ENCODE measurements at places on chromosomes 4 and X.

DNA sequence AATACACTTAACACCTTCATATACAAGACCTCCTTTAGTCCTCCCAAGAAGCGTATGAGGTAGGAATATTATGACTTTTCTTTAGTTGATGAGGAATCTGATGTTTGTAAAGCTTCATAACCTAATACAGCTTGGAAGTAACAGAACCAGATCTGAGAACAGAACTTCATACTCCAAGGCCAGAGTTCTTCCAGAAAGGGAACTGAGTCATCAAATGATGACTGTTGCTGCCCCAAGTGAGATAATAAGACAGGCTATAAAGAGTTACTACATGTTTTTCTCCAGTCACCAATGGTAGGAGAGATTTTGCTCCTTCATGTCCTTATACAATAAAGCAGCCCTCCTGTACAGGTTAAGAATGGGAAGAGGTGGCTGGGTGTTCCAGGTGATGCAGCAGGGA, 74.3 kb upstream of the ANXA3 start:
- DNase-seq: no peak

- no peak for DNase-seq
Measured at GRCh38 chr4:13705521-13706041, 78.1 kb upstream of the BOD1L1 start.

- DNase-seq: no peak
Measured at GRCh38 chr4:30720661-30721184, 554 bp downstream of the PCDH7 start.

DNA sequence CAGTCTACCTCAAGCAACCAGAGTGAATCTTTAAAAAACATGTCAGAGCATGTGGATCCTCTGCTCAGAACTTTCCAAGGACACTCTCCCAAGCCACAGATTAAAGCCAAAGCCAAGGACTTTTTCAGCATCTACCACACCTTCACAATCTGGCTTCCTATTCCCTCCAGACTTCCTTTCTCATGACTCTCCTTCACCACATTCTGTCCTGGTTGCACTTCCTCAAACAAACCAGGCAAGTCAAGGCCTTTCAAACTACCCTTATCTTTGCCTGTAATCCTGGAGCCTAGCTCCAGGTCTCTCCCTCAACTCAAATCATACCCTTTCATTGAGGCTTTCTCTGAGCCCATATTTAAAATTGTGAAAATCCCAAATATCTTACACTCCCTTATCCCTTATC, 191.6 kb upstream of the GALNTL6 start:
- DNase-seq: no peak

GRCh38 chr4:32569861-32570260, 1849.7 kb downstream of the PCDH7 start:
- no peak for DNase-seq

DNA sequence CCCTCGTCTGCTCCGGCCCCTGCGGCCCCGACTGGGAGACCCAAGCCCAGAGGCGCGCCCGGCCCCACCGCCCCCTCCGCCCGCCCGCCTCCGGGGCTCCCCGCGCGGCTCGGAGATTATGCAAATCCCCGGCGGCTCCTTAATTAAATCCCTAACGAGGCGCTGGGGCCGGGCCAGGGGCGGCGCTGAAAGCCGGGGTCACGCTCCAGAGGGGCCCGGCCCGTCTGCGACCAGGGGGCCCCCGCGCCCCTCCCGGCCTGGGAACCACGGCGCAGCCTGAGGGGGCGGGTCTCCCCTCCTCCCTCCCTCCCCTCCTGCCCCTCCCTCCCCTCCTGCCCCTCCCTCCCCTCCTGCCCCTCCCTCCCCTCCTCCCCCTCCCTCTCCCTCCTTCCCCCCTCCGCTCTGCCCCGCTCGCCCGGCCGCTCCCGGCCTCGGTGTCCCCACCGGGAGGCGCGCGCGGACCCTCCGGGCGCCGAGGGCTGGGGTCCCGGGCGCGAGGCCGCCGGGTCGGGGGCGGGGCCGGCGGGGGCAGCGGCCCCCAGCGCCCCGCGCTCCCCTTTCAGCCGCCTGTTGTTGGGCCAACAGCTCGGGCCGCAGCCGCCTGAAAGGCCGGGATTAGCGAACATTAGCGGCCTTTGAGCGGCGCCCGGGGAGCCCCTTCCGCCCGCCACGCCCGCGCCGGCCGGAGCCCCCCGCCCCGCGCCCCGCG, 25.9 kb upstream of the FGFR3 start:
- DNase-seq: no peak

- DNase-seq: no peak
Measured at GRCh38 chr4:2811830-2812611, 19.1 kb downstream of the SH3BP2 start.
